CD4-positive, alpha-beta T cell treated with Interleukin-17A for 1 hour (primary cell): ENCODE measurements at places on chromosomes 3 and 15.

DNA sequence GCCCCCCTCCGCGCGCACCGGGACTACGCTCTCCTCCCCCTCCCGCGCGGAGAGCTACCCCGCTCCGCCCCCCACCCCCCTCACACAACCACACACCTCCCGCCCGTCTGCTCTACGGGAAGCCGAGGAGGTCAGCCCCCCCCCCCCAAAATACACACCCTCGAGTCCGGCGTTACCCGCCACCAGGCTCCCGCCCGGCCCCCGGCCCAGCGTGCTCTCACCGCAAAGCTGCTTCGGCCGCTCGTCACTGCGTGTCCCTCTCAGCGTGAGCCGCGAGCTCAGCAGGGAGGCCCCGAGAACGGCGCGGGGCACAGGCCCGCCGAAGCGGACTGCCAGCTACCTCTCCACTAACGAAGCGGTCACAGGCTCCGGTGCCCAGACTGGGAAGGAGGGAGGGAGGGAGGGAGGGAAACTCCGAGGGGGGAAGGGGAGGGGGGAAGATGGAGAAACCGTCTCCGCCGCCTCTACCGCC, 252 bp downstream of the SIN3A start:
- DNase-seq, result no peak

DNA sequence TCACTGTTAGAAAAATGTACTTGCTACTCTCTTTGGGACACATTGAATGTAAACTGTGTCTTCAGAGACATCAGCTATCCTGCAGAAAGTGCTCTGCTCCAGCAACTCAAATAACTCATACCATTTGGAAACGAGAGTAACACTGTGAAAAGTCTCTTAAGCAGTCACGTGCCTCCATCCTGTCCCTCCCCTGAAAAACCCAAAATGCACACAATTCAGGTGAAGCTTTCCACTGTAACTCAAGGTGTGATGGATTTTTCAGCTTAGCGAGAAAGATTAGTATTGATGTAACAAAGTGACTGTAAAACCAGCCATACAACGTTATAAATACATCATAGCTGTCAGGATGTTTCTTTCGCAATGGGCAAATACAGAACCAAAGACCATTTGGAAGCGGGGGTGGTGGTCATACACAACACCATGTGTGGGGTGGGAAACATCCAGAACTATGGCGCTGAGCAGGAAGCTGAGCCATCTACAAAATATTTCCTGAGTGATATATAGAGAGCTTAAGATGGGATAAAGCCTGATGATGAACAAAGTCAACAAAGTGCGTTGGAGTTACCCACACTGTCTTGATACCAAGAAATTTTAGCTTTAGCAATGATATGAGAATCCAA, 332.3 kb downstream of the FOXP1 start:
- no peak for DNase-seq

DNA sequence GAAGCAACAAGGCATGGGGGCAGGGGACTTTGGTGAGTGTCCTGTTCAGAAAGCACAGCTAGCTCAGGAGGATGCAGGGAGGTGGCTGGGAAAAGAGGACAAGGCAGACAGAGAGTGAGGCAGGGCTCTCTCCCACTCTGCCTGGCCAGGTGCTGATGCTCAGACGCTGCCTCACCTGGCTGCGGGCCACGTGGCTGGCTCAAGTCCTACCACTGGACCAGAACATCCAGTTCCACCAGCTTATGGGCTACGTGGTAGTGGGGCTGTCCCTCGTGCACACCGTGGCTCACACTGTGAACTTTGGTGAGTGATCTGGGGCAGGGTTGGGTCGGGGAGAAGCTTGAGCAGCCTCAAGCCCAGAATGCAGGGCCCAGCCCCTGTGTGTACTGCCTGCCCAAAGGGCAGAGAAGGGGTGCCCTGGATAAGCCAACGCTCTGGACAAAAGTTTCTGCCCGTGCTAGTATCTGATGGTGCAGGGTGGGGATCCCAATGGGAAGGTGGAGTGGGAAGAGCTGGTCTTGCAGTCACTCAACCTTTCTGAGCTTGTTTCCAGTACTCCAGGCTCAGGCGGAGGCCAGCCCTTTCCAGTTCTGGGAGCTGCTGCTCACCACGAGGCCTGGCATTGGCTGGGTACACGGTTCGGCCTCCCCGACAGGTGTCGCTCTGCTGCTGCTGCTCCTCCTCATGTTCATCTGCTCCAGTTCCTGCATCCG, 20.9 kb downstream of the NOX5 start:
- DNase-seq, result no peak

GRCh38 chr15:79041601-79042168, 48.9 kb downstream of the RASGRF1 start:
- no peak for DNase-seq

DNA sequence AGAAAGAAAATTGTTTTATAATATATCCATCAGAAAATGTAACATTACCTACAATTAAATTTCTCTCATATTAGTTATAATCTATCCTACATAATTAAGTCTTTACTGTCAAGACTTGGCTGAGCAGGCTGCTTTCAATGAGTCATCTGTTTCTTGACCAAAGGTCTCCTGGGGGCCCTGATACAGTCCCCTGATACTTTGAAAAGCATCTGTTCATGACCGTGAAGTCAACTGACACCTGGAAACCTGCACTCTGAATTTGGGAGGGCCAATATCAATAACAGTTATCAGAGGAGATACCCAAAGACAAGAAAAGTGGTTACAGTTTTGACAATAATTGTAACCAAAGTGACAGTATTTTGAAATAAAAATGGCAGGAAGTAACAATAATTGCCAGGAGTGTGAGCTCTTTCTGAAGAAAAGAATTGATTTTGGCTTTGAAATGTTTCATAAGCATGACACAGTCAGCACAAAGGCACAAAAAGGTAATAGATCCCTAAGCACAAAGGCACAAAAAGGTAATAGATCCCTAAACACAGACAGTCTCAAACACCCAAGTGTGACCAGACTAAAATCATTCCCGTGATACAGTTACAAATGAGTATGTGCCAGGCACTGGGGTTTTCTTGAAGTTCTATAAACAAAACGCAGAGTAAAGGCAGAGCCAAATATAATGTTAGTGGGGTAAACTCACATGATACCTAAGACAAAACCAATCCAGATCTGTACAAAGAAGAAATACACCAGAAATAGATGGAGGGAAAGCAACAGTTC, 260.7 kb downstream of the PLOD2 start:
- DNase-seq, result no peak

DNA sequence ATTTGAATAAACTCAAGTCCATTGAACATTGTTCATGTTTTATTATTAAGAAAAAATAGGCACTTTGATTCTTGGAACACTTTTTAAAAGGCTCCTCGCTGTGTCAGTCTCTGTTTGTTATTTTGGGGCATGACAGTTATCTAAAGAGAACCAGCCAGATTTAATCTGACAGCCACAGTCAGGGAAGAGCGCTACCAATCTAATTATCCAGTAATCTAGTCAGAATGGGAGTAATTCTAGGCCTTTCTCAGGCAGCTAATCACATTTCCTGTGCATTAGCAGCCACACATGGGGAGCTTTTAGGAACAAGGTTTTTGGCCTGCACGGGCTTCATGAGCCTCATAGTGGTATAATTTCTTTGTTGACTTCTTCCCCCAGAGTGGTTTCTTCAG, 362.2 kb downstream of the RBMS3 start:
- DNase-seq, result no peak

DNA sequence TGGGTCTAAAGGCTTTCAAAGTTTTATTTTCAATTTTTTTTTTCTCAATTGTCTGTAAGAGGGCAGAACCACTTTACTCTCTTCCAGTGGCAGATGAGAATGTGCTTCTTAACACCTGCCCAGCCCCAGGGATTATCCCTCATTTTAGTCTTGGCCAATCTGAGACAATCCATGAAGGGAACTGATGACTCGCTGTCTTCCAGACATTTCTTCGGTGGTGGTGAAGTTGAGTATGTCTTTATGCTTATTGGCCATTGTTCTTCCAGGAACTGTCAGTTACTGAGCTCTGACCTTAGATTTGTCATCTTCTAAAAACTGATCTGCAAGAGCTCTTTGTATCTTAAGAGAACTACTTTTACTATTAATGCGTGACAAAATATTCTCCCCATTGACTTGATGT, 139.5 kb downstream of the TJP1 start:
- DNase-seq, result no peak

DNA sequence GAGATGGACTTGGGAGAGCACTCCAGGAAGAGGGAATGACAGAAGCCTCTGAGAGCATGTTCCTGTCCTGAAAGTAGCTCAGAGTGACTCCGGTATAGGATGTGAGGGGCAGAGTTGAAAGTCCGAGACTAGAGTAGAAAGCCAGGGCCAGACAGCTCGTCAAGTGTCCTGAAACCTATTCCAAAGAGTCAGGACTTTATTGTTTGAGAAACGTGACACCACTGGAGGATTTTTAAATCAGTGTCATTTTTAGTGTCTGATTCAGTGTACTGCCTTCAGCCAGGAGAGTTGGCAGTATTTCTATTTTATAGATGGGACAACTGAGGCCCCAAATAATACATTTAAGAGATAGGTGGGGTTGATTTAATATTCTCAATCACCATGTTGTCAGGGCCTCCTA, 1.6 kb upstream of the RBMS3 start:
- DNase-seq, result no peak

GRCh38 chr3:115615001-115615814, 8.1 kb upstream of the GAP43 start:
- DNase-seq, result no peak

GRCh38 chr3:78398401-78398800, 1358.5 kb downstream of the ROBO2 start:
- no peak for DNase-seq

GRCh38 chr3:10376353-10376752, 55.4 kb upstream of the SEC13 start:
- DNase-seq, result no peak
